ENCODE measurements at places on chromosomes 4 and X.

DNA sequence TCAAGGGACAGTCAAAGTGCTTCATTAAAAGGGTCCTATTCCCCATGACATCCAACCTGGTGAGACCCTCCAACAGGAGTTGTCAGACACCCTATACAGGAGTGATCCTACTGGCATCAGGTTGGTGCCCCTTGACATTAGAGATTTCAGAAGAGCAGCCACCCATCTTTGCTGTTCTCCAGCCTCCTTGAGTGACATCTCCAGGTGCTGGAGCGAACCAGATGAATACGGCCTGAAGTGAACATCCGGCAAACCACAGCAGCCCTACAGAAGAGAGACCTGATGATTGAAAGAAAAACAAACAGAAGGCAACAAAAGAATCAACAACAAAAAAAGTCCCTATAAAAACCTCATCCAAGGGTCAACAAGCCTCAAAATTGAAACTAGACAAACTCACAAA, 146.1 kb upstream of the PBDC1 start:
- no peak for DNase-seq

GRCh38 chr4:2793586-2794485, 951 bp downstream of the SH3BP2 start:
- no peak for DNase-seq

DNA sequence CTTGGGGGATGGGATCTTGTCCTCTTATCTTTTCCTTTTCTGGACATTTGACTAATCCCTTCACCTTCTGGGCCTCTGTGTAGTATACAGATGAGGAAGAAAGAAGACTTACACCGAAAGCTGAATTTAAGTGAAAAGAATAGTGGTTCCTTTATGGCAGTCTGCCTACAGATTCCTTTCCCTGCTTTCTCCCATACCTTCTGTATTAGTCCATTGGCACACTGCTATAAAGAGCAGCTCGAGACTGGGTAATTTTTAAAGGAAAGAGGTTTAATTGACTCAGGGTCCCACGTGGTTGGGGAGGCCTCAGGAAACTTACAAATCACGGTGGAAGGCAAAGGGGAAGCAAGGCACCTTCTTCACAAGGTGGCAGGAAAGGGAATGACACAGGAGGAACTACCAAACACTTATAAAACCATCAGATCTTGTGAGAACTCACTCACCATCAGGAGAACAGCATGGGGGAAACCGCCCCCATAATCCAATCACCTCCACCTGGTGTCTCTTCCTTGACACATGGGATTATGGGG, 34.0 kb upstream of the CD38 start:
- no peak for DNase-seq

- DNase-seq: no peak
Observed at GRCh38 chrX:153564047-153564606, 34.8 kb downstream of the CCNQ start.

Data from germinal center (tissue), 1 donor.